Stimulated activated CD8-positive, alpha-beta memory T cell treated with anti-CD3 and anti-CD28 coated beads, Interleukin-15, amount 100 ng/mL, for 24 hours (primary cell): ENCODE measurements at places on chromosomes 13 and 19.

DNA sequence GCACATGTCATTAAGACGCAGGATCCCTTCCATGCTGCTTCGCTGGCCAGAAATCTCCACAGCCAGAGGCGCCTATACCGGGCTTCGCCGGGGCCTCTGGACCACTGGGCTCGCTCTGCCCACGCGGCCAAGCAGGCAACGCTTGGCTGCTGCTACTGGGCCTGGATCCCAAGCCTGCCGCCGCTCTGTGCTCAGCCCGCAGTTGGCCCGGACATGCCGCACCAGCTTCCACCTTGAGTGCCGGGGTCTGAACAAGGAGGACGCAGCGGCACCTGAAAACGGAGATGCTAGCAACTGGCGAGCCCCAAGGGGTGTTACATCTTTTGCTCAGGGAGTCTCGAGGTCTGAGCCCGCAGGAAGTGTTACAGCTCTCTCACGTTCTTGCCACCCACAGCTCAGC is 409.9 kb upstream of the SGCG start:
- no peak for DNase-seq

DNA sequence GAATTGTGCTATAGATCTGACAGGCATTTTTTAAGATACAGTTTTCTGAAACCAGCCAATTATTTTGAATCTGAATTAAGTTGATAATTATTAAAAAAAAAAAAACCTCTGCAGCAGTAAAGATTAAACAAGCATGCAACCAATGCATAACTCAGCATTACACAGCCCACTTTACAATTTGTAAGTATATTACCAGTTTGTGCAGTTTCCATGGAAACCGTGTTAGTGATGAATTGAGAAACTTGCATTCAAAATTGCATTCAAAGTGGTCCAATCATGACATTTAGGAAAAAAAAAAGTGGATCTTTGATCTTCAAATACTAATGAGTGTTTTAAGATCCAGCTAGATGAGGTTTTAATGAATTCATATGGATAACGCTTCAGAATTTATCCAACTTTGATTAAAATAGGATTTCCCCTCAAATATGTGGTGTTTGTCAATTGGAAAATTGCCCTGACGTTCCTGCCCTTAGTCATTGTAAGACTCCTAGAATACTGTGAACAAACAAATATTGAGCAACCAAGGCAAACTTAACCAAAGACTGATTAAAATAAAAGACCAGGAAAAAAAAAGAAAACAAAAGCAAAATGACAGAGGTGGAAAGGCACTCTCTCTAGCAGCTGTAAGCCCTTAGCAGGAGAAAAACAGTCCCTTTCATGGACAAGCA is 314.8 kb upstream of the MAB21L1 start:
- DNase-seq: no peak

GRCh38 chr19:31058676-31059340 is 290.4 kb downstream of the TSHZ3 start:
- no peak for DNase-seq

DNA sequence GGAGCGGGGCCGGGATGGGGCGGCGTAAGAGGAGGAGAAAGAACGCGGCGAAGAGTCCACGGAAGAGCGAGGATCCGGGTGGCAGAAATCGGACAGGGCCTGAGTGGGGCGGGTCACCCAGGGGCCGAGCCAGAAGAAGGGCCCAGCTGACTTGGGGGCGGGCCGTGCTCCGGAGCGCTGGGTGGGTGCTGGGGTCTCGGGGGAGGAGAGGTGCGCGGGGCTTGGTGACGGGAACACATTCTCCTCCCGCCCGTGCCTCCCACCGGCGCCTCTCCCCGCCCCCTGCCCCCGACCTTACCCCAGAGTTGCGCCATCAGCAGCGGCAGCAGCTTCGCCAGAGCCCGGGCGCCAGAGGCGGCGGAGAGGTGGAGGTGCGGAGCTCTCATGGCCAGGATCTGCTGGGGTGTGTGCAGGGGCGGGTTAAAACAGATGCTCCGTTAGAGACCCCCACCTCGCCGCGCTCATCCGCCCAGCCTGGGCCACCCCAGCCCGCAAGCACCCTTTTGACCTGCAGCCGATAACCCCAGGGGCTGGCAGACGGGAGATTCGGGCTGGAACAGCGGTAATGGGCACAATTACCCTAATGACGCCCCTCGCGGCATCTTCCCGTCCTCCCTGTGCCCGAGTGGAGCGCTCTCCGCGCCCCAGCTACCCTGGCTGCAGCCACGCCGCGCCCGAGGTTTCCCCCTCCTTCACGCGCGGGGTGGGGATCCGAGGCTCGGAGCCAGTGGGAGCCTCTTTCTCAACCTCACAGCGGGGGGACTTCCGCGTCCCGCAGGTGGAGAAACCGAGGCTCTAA is 565 bp downstream of the KLK10 start:
- no peak for DNase-seq

GRCh38 chr19:15864824-15865223 is 33.0 kb downstream of the CYP4F2 start:
- DNase-seq: no peak

- no peak for DNase-seq
Measured at GRCh38 chr19:47499371-47499770, 15.4 kb upstream of the KPTN start.

GRCh38 chr13:26978081-26978860 is 193.3 kb downstream of the USP12 start:
- DNase-seq: no peak

DNA sequence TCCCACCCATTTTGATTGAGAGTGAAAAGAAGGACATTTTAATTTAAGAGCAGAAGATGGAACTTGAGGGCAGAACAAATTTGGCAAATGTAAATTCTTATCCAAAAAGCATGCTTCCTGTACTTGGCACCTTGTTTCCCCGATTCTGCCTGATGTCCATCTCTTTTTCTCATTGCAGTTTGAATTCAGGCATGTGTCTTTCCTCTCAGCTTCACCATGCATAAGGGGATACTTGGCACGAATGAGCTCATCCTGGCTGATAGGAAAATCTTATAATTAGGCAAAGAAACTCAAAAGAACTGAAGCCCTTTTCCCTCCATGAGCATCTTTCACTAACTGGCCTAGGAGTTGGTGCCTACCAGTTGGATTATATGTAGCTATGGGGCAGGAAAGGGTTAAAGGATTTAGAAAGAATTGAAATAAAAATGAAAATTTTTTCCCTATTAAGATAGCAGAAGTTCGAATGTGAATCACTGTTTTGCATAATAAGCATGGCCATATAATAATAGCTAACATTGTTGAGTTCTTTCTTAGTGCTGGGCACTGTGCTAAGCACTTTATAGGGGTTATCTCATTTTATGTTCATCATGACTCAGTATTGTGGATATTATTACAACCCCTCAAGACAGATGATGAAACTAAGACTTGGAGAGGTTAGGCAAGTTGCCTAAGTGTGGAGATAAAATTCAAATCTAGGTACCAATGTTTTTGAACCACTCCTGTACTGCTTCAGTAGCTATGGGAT is 386.6 kb downstream of the KCNRG start:
- no peak for DNase-seq

DNA sequence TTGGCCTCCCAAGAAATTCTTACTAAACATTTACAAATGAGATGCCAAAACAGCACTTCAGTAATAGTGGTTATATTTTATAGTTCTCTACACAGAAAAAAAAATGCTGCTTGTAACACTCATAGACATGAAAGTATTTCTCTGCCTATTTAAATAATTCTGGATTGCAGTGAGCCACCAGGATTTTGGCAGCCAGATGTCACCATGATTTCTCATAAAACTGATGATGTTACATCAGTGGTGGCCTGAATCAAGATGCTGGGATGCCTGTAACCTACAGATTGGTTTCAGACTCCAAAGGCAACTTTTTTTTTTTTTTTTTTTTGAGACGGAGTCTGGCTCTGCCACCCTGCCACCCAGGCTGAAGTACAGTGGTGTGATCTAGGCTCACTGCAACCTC is 2.7 kb upstream of the CAPS start:
- DNase-seq: no peak

DNA sequence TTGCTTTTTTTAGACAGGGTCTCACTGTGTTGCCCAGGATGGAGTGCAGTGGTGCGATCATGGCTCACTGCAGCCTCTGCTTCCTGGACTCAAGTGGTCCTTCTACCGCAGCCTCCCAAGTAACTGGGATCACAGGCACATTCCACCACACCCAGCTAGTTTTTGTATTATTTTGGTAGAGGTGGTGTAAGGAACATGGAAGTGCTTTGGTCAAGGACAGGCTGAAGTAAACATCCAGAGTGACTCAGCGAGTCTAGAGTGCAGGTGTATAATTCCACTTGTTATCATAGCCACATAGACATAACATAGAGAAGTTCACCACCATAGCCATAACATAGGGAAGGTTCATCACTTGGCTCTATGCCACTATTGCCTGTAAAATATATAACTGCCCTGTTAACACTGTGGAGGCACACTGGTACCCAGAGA is 98.6 kb downstream of the RBM26 start:
- DNase-seq: no peak

DNA sequence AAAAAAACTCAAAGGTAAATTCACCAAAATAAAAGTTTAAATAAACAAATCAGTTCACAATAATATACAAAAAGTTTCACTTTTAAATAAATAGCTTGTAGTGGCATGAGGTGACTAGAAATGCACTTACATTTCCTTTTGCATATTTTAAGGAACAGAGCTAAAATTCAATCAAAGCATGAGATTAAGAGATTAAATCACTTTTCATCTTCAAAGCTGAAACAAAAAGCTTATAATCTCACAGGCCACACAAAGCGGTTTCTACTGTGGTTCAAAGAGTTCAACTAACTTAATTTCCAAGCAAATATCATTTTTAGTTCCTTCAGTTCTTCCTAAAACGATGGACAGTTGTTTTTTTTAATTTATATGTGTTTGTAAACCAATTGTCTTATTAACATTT is 38.9 kb downstream of the TSC22D1 start:
- no peak for DNase-seq

DNA sequence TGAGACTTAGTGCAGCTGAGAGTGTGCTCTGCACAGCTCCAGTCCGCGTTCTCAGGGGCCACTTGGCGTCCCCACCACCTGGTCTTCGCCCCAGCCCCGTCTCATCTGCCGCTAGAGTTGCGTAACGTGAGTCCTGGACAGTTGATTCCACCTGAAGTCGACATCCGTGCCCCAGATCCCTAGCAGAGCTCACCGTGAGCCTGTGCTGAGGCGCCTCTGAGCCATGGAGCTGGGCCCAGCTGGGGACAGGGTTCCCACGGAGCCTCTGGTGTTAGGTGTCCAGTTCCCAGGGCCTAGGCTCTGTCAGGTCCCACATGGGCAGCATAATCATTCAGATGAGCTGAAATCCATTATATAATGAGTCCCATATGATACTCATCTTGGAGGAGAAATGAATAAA is 147.1 kb upstream of the SOX1 start:
- no peak for DNase-seq

DNA sequence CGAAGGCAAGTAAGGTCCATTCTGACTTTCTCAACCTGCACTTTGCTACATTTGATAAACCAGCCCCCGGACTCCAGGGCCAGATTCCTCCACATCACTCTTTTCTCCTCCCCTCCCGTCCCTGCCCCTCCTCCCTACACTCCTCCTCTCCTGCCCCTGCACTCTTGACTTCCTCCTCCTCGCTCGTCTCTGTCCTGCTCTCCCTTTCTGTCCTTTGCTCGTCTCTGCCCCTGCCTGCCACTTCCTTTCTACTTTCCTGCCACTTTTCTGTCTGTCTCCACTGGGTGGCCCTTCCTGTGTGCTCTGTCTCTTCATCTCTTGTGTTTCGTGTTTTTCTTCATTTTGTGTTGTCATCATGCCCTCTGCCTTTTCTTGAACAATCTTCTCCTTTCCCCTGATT is 7.0 kb downstream of the U2AF2 start:
- DNase-seq: no peak

- DNase-seq: no peak
Measured at GRCh38 chr13:46137627-46138317, 32.9 kb upstream of the CPB2 start.

DNA sequence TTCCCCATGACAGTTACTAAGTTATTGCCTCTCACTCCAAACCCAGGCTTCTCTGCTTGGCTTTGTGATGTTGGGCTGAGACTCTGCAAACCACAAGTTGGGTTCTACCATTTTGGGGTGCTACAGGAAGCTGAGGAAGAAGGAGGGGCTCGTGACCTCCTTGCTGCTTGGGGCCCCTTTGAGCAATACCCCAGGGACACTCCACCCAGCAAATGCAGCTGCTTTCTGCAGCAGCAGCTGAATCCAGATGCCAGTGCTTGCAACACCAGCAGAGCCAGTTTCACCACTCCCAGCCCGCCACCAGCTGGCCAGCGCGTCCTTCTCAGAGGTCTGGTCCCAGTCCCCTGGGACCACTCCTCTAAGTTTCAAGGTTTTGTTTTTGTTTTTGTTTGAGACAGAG is 22.0 kb upstream of the UBAC2 start:
- no peak for DNase-seq

DNA sequence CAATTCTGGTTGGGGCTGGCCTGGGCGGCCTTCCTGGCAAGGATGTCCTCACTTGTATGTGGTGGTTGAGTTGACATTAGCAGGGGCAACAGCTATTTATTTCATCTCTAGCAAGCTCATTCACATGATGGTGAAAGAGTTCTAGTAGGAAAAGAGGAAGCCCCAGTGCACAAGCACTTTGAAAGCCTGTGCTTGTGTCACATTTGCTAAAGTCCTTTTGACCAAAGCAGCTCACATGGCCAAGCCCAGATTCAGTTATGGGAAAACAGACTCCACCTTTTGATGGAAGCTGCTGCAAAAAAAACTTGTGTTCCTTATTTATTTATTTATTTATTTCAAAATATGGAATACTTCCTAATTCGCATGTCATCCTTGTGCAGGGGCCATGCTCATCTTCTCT is 17.2 kb downstream of the GTF2F2 start:
- DNase-seq: no peak

- DNase-seq: no peak
Measured at GRCh38 chr13:92164822-92165221, 766.4 kb downstream of the GPC5 start.

GRCh38 chr19:38639679-38640078 is 7.8 kb upstream of the ACTN4 start:
- DNase-seq: no peak

GRCh38 chr13:96403241-96403640 is 313.3 kb downstream of the HS6ST3 start:
- no peak for DNase-seq
